ENCODE measurements at places on chromosomes 13 and 19.

DNA sequence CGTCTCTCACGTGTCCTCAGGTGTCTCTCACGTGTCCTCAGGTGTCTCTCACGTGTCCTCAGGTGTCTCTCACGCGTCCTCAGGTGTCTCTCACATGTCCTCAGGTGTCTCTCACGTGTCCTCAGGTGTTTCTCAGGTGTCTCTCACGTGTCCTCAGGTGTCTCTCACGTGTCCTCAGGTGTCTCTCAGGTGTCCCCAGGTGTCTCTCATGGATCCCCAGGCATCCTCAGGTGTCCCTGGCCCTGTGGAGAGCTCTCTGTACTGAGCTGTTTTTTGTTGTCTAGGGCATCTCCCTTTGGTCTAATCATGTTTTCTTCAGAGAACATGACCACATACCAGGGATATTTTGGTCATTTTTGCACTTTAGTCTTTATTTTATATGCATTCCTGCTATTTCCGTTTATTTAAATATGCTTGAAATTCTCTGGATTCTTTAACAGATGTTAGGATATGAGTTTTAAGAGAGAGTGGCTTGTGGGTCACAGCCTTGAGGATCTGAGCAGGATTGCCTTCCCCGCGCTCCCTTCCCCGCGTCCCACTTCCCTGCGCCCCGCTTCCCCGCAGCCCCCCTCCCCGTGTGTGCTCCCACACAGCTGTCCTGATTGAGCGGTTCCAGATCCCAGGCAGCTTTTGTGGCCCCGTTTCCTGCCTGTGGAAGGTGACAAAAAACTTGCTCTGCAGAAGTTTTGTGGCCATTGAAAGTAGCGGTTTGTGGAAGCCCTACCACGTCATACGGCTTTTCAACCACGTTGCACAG, 31.9 kb downstream of the ATP4B start:
- no peak for DNase-seq

DNA sequence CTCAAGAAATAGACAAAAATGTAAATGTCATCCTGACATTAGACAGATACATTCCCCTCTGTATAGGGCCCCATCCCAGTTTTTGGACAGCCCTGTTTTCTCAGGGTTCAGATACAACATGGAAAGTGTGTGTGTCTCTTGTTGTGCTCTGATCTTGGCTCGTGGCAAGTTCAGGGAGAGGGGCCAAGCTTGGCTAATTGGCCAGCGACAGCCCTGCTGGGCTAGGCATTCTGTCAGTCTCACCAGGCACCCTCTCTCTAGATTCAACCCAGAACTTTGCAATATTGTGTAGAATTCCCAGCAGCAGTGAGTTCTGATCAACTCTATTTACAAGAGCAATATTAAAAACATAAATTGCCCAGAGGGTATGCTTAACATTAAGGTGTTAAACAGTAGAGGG, 30.1 kb downstream of the MTUS2 start:
- no peak for DNase-seq

DNA sequence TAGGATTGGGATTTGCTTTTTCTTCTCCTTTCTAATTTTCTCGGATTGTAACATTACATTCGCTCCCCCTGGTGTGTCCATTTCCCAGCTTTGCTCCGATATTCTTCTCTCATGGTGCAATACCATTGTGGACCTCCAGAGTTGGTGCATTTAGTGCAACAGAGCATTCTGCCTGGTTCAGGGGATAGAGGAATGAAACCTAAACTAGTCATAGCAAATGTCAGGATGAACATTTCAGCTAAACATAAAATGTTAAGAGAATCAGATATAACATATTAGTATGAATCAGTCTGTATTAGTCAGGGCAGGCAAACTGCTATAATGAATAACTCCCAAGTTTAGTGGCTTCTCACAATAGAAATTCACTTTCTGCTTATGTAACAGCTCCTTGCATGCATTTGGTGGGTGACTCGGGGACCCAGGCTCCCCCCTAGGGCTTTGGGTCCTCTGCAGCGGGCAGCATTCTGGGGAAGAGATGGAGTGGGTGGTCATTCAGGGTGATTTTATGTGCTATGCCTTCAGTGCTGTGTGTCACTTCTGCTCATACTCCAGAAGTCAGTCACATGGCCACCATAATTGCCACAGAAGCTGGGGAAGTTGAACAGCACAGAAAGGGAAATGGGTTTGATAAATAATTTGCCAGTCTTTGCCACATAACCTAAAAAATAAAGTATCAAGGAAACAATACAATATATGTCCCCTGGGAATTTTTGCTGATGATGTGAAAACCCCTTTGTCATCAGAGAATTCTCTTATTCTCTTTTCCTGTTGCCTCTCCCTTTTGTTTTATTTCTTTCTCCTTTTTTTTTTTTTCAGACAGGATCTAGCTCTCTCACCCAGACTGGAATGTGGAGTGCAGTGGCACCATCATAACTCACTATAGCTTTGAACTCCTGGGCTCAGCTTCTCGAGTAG, 111.0 kb downstream of the HSPH1 start:
- DNase-seq, result peak; percentile 18

DNA sequence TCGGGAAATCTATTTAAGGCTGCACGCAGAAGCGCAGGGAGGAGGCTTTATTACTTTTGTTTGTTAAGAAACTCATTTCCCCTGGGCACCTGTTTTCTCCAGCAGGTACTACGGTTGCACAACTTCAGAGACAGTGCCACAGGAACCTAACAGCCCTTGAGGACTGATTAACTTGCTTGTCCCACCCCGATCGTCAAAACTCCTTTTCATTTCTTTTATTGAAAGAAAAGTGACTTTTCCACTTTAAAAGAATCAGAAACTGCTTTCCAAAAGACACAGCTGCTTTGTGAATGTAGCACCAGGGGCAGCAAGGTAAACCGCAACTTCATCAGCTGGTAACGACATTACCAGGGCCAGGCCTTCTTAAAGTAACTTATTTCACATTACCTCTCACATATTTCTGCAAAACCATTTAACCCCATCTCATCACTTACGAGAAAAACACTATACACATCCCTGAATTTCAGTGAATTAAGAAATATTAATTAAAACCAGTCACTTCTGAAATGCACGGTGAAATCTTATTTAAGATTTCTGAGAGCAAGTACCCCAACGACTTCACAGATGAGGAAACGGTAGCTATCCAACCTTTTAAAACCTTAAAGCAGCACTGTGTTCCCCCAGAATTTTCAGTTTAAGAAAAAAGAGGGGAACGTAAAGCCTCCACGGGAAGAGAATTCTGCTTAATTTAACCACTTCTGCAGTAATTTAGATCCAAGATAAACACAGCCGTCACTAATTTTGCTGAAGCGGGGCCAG, 1.4 kb downstream of the ANKRD10 start:
- DNase-seq, result no peak

GRCh38 chr13:40191186-40191980, 475.1 kb downstream of the FOXO1 start:
- no peak for DNase-seq

- DNase-seq, result no peak
Observed at GRCh38 chr13:109910194-109910593, 123.8 kb upstream of the IRS2 start.

DNA sequence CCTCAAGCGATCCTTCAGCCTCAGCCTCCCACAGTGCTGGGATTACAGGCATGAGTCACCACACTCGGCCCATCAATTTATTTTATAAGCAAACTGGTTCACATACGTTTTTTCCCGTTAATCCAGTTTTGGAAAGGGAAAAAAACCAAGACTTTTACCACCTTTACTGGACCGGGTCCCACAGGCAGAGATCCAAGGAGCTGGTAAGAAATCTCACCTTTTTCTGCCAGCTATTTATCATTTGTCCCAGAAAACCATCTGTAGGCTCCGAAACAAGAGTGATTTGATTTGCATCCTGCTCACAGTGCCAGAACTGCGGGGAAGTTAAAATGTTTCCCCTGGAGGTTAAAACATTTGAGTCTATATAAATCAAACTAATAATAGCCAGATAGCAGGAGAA, 6.3 kb upstream of the FUT2 start:
- no peak for DNase-seq

DNA sequence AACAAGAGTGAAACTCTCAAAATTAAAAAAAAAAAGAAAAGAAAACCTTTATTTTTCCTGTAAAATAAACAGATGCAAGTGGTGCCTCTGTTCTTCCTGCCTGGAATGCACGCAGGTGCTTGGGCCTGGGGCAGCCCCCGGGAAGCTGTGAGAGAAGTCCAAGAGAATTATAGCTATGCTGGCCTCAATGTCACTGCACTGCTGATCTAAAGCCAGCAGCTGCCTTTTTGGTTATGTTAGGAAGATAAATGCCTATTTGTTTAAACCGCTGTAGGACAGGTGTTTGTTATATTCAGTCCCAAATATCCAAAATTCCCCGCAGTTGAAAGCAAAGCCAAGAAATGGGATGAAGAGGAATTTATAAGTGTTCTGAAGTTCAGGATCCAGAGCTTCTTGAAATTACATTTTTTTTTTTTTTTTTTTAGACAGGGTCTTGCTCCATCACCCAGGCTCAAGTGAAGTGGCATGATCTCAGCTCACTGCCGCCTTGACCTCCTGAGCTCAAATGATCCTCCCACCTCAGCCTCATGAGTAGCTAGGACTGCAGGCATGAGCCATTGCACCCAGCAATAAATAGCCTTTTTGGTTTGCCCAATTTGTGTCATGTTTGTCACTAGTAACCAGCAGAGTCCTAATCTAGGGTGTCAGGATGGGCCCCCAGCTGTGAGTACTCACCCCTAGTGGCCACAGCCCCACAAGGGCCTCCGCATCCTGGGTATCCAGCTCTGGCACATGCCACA, 2.2 kb downstream of the RINL start:
- DNase-seq, result no peak

DNA sequence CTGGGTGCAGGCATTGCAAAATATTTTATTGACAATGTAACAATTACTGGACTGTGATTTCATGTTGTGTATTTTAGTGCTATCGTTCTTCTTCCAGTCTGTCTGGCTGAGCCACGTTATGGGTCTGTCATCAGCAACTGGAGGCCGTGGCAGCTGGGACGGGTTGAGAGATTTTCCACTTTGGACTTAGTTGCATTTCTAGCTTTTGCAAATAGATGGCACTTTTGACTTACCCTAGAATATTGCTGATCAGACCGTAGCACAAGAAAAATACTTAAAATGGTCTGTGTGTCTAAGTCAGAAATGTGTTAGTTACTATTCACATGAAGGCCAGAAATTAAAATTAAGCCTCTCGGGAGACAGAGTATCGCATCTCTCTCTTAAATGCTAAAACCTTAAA, 211.1 kb downstream of the TEX29 start:
- DNase-seq, result no peak
